ENCODE measurements at places on chromosomes 7 and 10. TPM values are rescaled to one million over a fixed set of nuclear protein-coding genes. Genes with fewer than 3 reads are reported as not detected.

Gene CADPS2
- 6.6 TPM for total RNA-seq

DNA sequence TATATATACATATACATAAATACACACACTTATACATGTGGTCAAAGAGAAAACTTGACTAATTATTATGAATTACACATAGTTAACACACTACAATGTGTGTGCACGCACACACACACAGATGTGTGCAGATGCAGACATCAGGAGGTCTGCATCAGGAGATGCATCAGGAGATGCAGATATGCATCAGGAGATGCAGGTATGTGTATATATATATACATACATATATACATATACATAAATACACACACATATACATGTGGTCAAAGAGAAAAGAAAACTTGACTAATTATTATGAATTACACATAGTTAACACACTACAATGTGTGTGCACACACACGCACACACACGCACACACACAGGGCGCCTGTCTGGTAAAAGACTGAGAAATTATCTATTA, 31.3 kb upstream of the MDFIC start:
- H3K27me3 ChIP-seq: no peaks in the 10 kb centered on the region
- no peak for DNase-seq
- H3K4me1 ChIP-seq: no peaks in the 10 kb centered on the region
- no peak overlapping the region for H3K4me3 ChIP-seq
- H3K27ac ChIP-seq: no peak overlapping the region

- H3K27ac ChIP-seq: no peak overlapping the region
- DNase-seq: no peak
- H3K36me3 ChIP-seq: no peaks in the 10 kb centered on the region
- H3K4me1 ChIP-seq: no peaks in the 10 kb centered on the region
- H3K4me3 ChIP-seq: no peak overlapping the region
These were observed 341.6 kb upstream of the KCND2 start for GRCh38 chr7:119931230-119931824.

Gene SEMA3E
- total RNA-seq: 2.0 TPM

Gene PRPS1L1
- not detected for total RNA-seq

DNA sequence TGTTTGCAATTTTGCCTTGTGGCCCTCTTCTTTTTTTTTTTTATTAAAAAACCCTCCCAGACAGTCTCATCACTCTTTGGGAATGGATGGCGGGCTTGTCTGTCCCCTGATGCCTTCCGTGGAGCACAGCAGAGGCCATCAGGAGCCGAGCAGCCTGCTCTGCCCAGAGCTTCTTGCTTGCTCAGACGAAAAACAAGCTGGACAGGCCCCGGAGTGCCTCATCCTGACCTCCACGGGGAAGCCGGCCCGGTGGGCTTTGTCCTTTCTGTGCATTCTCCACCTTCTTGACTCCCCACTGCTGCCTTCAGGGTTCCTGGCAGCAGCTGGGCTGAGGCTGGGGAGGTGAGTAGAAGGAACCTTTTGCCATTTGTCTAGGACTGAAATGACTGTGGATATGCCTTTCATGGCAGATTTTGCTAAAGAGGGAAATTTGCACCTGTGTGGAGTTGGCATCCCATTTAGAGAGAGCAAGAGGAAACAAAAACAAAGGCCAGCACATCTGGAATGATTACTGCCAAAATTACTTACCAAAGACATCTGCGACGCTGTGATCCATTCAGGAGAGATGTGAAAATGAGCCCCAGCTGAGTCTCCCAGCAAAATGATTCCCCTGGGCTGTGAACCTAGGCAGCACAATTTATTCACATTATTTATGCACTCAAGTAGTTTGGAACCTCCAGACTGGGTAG, 108.3 kb downstream of the AOAH start:
- no peaks in the 10 kb centered on the region for H3K36me3 ChIP-seq
- no peak overlapping the region for H3K4me3 ChIP-seq
- DNase-seq: no peak
- no peak overlapping the region for H3K27ac ChIP-seq
- H3K27me3 ChIP-seq: no peaks in the 10 kb centered on the region

DNA sequence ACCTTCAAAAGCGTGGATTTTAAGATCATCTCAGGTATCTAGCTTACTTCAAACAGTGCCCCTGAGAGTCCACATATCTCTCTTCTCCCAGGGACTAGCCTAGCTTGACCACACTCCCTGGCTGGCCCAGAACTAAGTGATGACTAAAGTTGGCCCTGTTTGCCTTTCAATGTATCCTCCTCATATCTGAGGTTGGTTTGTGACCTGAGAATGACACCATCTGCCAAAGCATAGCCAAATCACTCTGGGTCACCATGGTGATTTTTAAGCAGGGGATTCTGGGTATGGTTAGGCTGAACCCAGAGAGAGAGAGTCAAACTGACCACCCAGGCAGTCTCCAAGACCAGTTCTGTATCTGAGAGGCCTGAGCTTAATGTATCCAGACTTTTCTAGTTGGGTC, 16.2 kb downstream of the CNNM1 start:
- no peak overlapping the region for H3K4me3 ChIP-seq
- no peaks in the 10 kb centered on the region for H3K4me1 ChIP-seq
- no peak for DNase-seq

Gene ERVW-1
- 0.15 TPM for total RNA-seq

GRCh38 chr10:77738496-77739158, 101.0 kb upstream of the KCNMA1 start:
- H3K27me3 ChIP-seq: no peaks in the 10 kb centered on the region
- no peaks in the 10 kb centered on the region for H3K4me1 ChIP-seq
- H3K36me3 ChIP-seq: no peaks in the 10 kb centered on the region

All from suprapubic skin (tissue), 4 donors.